ENCODE measurements at places on chromosomes 2 and 18.
A peak's percentile ranks its signal among the peaks of the same experiment; 100 is the strongest.

- no peak for DNase-seq
Measured at GRCh38 chr2:177265824-177266817, 1.6 kb upstream of the NFE2L2 start.

GRCh38 chr2:108612514-108613183 is 78.4 kb downstream of the LIMS1 start:
- no peak for DNase-seq

DNA sequence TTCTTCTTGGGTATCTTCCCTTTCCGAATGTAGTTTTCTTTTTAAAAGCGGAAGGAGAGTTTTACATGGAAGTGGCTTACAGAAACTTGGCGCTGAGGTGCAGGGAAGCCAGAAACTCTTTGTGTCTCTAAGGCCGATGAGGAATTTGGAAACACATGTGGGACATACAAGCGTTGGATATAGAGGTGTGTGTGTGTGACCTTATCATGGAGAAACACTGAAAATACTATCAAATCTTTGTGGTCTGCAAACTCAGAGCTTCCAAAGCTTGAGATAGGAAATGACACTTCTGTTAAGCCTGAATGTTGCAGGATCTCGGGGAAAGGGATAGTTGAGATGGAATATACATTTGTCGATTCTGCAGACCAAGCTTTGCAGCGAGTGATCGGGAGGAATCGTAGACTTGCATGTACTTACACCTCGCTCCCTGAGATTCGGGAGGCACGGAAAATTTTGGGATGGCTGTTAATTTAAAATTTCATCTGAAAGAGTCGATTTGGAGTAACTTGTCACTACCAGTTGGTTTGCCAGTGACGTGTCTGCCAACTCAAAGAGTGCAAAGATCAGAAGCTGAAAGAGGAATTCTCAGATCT is 1.0 kb downstream of the NAB1 start:
- peak; percentile 14 for DNase-seq

DNA sequence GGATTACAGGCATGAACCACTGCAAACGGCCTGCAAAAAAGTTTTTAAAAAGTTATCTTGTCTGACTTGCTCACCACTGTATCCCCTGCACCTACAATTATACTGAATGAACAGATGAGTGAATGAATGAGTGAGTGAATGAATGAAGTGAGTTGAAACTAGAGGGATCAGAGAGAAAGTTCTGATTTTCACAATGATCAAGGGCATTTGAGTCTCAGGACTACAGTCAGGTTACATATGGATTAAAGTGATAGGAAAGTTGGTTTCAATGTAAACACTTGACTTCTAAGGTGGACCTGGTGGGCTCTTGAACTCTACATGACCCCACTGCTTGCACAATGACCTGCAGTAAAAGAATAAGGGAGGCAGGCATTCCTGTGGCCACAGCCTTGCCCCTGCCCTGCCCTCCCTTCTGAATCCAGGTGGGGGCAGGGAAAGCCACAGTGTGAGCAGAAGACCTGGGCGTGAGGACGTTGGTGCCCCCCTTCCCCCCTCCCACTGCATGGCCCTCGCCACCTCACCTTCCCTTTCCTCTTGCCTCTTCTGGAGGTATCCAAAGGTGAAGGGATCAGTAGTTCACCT is 10.7 kb downstream of the C2orf80 start:
- DNase-seq = no peak

GRCh38 chr2:237296756-237297155 is 117.2 kb downstream of the COL6A3 start:
- no peak for DNase-seq

DNA sequence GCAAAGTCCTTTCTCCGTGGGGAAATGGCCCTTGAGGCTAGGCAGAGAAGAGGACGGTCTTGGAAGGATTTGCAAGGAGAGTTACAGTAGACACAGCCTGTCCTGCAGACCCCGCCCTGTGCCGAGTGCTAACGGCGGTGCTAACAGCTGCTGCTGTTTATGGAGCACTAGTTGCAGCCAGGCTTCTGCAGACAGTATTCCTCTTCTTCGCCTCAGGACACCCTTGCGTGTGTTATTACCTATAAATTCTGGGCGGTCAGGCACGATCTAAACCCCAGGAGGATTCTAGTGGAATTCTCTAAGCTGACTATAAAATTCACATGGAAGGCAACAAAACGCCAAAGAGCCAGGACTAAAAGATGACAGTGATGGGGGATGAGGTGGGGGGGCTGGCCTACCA is 139.8 kb downstream of the GLI2 start:
- DNase-seq = no peak

DNA sequence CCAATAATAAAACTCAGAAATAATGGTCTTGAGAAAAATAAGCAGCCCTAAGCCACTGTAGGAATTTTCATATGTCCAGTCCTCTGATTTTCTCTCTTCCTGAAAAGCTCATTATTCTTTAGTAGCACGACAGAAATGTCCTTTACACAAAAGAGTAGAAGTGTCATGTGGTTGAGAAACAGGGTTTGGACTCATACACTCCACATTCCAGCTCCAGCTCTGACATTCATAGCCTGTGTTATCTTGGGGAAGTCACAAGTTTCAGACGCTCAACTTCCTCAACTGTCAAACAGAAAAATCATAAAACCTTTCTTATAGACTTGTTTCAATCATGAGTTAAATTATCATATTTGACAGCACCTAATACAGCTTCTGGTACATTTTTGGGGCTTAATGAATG is 511.5 kb downstream of the TNS1 start:
- DNase-seq = no peak

DNA sequence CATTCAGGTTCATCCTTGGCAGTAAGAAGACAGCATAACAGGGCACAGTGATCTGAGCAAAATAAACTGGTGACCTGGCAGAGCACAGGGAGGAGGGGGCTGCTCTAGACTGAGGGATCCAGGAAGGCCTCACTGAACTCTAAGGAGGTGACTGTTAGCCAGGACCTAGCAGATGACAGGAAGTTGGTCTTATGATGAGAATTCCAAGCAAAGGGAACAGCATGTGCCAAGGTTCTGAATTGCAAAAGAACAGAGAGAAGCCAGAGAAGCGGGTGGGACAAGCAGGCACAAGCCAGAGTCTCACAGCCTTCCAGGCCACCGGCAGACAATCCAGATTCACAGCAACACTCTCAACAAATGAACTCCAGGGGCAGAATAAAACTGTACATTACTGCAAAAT is 152.7 kb upstream of the PTPRM start:
- no peak for DNase-seq

GRCh38 chr18:46756559-46757201 is at the start of gene ST8SIA5:
Gene ST8SIA5 (minus strand): TSS chr18:46757053. CDS start chr18:46756508, 545 bp downstream.
- DNase-seq = peak; percentile 42

- no peak for DNase-seq
Measured at GRCh38 chr18:27674411-27674810, 489.3 kb upstream of the CHST9 start.

DNA sequence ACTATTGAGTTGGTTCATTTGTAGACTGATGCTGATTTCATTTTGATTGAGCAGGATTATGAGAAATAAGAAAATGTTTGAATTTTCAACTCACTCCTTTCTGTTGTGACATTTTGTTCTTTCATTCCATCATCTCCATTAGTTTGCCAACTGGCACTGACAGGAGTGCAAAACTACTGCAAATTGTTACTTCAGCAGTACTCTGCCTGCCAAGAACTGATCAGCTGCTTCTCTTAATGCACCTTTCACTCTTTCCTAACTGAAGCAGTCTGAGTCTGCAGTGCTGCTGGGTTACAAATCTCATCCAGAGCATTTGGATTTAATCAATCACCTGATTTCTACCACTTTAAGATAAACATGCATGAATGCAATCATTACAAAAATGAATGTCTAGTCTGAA is 70.9 kb downstream of the TMEFF2 start:
- no peak for DNase-seq

- no peak for DNase-seq
Measured at GRCh38 chr2:205511641-205512040, 170.7 kb upstream of the NRP2 start.

GRCh38 chr2:226743915-226744314 is 55.7 kb downstream of the IRS1 start:
- no peak for DNase-seq

DNA sequence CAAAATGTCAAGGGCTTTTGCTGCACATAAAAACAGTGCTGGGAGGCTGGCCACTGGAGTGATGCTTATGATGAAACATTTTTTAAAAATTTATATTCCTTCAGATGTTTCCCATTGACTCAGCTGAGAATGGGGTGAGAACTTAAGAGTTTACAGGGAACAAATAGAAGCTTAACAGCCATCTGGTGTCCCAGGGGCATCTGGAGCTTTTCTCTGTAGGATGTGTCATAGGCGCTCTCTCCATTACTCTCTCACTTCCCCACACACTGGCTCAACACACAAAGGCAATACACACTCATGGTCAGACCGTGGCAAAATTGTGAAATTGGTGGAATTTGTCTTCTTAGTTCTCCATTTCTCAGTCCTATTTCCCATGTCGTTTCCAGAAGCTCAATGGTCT is 783.1 kb upstream of the LRRTM1 start:
- no peak for DNase-seq

GRCh38 chr18:79191418-79191817 is 122.2 kb downstream of the ATP9B start:
- DNase-seq = no peak

DNA sequence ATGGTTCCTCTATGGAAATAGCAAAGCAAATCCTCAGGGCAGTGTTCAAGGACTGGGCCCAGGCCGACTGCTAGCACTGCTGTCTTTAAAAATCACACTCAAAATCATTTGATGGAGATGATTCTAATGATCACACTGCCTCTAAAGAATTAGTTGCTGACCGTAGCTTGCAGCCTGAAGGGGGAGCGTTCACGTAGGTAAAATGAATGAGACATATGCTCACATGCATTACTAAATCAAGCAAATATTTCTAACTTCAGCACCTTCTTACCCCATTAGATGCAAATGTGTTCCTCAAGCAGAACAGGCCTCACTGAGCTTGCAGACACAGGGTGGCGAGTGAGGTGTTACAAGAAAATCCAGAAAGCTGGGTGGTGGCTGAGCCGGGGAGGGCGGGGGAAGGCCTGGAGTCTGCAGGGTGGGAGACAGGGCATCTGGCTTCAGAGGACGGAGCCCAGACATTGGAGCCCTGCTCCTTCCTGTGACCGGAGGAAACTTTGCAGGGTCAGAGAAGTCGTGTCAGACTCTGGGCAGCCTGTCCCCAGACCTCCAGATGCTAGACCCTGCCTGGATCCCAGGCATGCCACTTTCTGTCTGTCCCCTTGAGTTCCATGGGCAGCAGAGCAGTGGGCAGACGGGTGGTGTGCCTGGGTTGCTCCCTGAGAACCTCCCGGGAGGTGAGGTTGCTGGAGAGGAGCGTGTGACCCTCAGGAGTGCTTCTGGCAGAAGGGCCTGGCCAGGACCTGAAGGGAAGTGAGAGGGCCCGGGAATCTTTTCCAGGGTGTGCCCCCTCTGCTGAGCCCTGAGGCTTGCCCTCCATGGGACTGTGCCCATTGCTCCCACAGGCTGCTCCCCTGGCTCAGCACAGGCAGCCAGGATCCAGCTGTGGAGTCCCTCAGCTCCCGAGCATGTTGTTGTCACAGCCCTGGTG is 7.1 kb upstream of the NPPC start:
- DNase-seq = no peak

- DNase-seq = no peak
Measured at GRCh38 chr2:160612266-160612856, 118.8 kb upstream of the RBMS1 start.

- DNase-seq = no peak
Measured at GRCh38 chr2:86254576-86255538, 55.6 kb downstream of the MRPL35 start.

DNA sequence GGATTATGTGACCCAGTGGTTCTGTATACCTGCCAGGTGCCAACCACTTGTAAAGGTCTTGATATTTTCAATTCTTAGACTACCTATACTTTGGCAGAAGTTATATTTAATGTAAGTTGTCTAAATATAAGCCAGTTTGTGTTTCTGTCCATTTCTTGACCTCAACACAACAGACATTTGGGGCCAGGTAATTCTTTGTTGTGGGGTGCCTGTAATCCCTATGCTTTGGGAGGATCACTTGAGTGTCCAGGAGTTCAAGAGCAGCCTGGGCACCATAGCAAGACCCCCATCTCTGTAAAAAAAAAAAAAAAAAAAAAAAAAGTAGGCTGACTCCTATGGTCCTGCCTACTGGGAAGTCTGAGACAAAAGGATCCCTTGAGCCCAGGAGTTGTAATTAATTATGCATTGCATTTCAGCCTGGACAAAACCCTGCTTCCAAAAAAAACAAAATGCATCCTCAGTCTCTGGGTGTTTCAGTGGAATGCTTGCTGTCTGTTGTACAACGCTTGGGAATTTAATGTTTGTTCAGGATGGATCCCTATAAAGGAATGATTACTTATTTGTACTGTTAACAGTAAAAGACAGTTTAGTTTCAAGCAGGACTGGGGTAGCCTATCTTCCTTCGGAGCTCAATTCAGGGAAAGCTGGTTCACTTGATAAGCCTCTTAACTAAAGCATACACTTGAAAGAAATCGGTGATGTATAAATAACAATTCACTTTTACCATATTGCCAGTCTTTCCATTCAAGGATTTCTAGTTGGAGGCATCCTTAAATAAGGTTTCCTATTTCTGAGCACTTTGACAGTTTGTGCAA is 3.4 kb downstream of the RPS27A start:
- DNase-seq = no peak

- no peak for DNase-seq
Measured at GRCh38 chr2:20468549-20469500, 22.0 kb downstream of the RHOB start.

DNA sequence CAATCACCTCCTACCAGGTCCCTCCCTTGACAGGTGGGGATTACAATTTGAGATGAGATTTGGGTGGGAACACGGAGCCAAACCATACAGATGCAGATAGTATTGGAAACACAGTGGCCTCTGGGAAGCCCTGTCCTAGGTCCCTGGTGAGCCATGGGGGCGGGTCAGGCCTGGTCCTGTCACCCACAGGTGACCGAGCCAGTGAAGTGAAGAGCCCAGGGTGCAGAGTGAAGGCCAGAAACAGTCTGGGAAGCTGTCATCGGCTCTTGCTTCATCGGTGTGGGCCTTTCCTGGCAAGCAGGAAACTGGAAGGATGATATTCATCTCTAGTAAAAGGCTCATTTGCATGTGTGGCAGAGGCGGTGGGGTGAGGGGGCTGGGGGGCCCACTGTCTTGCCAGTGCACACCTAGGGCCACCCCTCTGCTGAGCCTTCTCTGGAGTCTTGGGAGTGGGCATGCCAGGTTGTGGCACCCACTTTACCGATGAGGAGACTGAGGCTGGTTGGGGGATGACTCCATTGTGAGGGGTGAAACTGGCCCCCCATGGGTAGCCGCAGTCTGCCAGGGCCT is 290.6 kb downstream of the NDUFA10 start:
- DNase-seq = no peak

DNA sequence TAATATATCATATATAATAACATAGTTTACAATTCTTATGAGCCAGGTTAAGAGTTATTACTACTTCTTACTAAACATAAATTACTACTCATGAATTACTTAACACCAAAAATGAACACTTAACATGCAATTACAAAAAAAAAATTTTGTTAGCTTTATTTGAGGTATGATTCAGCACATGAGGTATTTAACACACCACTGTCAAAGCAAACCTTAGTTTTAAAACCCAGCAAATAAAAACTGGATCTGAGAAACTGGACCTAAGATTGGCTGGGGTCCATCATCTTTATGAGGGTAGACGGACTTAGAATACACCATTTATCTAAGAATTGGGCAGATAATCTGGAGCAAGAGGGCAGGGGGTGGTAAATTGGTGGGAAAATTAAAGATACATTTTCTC is 81.8 kb upstream of the CREB1 start:
- DNase-seq = no peak
